ENCODE measurements at places on chromosomes 12 and 14.

- no peak for DNase-seq
Observed at GRCh38 chr14:73873660-73874059, 13.0 kb upstream of the ZNF410 start.

- no peak for DNase-seq
Observed at GRCh38 chr12:114311974-114312373, 94.0 kb downstream of the TBX5 start.

GRCh38 chr12:73308079-73308478, 1035.9 kb downstream of the TRHDE start:
- no peak for DNase-seq

DNA sequence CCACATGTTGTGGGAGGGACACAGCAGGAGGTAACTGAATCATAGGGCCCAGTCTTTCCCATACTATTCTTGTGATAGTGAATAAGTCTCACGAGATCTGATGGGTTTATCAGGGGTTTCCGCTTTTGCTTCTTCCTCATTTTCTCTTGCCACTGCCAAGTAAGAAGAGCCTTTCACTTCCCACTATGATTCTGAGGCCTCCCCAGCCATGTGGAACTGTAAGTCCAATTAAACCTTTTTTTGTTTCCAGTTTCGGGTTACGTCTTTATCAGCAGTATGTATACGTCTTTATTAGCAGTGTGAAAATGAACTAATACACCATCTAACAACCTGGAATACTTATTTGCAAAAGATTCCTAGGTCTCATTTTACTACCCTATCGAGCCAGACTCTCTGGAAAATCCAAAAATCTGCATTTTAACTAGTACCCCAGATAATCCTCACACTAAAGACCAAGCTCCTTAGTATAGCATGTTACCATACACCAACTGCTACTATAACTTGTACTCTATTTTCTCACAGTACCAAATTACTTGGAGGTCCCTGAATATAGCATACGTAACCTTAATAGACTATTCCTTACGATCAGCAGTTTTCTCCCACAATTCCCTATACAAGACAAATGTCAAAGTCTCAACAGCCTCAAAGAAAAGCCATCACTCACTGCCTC, 11.5 kb downstream of the GTF2A1 start:
- DNase-seq: no peak

- DNase-seq: no peak
Observed at GRCh38 chr12:57543581-57543980, 3.4 kb downstream of the DCTN2 start.

- DNase-seq: no peak
Observed at GRCh38 chr14:102220031-102220430, 80.3 kb downstream of the WDR20 start.

DNA sequence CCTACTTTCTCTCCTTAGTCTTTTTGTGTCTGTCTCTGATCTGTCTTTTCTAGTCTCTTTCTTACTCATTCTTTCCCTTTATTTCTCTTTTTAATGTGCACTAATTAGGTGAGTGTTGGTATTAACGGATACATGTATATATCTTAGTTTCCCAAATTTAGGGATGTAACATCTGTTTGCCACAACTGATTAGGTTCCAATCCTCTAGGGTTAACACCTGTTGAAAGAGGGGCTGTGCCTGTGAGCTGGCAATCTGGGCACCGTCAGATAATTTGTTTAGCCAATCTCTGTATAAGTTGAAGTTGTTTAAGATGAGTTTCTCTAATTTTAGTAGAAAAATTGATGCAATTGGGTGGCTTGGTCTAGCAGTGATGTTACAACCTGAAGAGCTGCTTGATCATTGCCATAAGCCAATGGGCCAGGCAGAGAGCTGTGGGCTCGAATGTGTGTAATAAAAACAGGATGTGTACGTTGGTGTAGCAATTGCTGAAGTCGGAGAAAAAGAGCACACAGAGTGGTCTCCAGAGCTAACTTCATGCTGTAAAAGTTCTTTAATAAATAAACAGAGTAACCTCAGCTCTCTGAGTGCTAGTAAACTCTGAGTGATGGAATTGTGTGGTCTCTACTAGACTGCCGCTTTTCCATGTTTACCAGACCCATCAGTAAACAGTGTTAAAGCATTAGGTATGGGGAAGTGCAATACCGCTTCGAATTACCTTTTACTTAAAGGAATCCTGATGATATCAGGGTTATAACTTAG, 18.3 kb upstream of the LYZ start:
- DNase-seq: no peak

GRCh38 chr12:12446786-12447185, 89.9 kb downstream of the BORCS5 start:
- no peak for DNase-seq

DNA sequence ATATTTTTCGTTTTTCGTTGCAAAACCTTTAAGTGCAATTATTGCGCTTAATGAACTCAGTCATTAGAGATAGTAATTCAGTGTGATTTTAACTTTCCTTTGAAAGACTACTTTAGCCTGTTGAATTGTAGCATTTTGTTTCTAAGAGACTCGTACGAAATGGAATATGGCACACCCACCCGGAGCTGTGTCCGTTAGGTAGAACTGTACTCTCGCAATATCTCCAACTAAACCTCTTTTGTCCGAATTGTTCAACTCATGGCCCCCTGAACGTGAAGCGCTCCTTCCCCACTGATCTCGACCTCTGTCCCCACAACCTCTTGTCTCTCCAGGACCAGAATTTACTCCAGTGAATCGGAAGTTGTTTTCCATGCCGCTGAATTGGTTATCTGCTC, 800 bp downstream of the PCNX4 start:
- no peak for DNase-seq

GRCh38 chr14:45811155-45811554, 558.2 kb upstream of the MIS18BP1 start:
- no peak for DNase-seq

DNA sequence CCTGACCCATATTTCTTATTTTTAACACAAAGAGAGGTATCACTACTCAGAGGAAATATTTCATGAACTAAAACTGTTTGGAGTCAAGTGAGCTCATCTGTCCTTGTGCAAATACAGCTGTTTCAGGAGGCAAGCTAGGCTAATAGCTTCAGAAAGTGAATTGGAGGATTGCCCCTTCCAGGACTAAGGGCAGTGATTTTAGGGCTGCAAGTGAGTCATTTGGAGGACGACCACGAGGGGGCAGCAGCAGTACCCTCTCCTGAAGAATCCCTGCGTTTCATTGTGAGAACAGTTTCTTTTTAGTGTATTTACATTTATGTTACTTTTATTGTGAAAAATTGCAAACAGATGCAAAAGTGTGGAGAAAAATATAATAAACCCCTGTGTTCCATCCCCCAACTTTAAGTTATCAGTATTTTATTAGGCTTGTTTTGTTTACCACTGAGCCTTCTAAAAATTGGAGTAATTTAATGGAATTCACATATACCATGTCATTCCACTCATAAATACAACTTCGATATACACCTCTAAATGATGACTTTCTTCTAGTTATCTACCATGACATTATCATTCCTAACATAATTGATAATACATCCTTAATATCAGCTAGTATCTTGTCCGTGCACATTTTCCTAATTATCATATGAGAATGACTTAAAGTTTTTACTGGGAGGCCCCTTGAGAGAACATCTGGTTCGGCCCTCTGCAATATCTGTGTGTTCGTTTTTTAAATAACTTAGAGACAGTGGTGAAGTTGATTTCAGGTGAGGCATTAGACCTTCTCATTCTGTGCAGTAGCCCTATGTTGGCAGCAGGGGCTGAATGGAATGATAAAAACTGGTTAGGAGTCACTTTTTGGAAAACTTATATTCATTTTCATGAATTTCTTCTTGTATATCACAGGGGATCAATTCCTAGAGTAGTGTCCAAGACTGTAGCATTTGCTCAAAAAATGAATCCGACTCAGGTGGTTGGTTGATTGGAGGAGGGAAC, 13.7 kb downstream of the FOXJ2 start:
- DNase-seq: peak; percentile 34

DNA sequence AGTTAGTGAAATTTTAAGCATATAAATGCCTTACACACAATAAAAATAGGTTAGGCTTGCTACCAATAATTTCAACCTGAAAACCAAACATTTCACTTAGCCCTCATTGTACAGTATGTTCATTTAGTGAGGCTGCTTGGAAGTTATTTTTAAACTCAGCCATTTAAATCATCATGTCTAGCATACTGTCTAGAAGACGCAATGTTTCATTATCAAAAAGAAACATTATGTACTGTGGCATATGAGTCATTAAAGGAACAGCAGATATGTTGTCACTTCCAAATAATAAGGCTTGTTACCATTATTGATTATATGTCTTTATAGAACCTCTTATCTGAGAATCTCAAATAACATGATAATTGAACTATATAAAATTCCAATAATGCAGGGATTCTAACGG, 304.7 kb downstream of the RMST start:
- DNase-seq: no peak

DNA sequence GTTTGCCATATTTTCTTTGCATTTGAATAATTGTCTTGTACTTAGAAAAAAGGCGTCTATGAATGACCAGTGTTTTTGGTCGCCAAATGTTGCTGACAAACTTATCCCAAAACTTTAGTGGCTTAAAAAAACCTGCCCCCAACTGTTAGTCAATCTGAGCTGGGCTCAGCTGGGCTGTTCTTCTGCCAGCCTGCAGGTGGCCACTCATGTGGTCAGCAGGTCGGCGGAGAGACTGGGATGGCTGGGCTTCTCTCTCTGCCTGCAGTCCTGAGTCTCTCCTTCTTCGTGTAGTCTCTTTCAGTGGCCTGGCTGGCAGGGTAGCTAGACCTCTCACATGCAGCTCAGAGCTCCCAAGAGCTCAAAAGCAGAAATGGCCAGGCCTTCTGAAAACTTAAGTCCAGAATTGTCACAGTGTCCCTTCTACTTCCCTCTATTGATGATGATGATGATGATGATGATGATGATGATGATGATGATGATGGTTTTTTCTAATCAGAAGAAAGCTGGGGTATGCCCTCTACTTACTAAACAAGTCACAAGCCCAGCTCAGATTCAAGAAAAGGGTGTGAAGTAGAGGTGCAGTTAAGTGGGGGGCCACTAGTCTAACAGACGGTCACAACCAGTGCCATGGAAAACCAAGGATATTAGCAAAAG, 87.9 kb downstream of the PTPN11 start:
- DNase-seq: no peak

- DNase-seq: no peak
Observed at GRCh38 chr12:49804821-49805220, 23.4 kb downstream of the NCKAP5L start.

- no peak for DNase-seq
Observed at GRCh38 chr12:54197431-54197909, 8.7 kb upstream of the SMUG1 start.

- no peak for DNase-seq
Observed at GRCh38 chr14:102264775-102265174, 40.2 kb downstream of the MOK start.

DNA sequence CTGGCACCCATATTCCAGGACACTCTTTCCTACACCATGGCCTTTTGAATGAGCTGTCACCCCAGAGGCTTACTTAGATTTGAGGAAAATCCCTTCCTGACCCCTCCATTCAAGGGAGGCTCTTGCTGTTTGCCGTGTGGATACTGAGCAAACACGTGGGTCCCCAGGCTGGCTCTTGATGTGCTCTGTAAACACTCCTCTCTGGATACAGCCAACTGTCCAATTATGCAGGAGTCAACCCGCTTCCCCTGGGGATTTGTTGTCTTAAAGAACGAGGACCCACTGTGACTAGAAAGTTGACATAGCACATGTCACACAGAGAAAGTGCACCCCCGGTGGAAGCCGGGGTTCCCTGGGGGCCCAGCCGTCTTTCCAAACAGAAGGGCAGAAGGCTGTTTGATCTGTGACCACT, 75.8 kb upstream of the CEP83 start:
- no peak for DNase-seq

DNA sequence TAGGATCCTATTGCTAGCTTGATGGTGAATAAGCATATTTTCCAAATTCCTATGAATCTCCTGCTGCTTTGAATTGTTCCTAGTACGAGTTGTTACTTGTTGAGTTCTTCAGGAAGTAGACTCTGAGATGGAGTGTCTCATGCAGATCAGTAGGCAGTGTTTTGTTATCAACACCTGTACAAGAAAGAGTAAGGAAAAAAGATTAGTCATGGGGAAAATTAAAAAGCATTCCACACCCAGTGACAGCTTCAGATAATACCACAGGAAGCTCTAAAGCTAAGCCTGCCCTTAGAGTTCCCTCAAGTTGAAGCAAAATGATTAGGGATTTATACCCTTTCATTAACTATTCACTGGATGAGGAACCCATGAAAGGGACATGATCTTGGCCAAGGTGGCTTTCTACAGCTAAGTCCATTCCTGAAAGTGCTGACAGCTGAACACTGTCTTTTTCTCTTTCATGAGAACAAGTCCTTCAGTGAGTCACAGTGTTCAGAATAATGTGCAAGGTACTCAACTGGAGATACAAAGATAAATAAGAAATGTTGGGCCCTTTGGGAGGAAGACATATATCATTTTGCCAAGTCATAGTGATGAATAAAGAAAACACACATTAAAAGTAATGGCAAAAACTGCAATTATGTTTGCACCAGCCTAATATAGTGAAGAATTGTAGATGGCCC, 49.1 kb downstream of the CCER1 start:
- no peak for DNase-seq

- no peak for DNase-seq
Observed at GRCh38 chr14:24518851-24519250, 10.8 kb upstream of the CMA1 start.

- no peak for DNase-seq
Observed at GRCh38 chr12:70540996-70541395, 96.2 kb downstream of the PTPRB start.

GRCh38 chr12:84413656-84414055, 498.9 kb downstream of the SLC6A15 start:
- DNase-seq: no peak

- no peak for DNase-seq
Observed at GRCh38 chr12:106380954-106381353, 23.4 kb downstream of the POLR3B start.

- no peak for DNase-seq
Observed at GRCh38 chr12:127582074-127582473, 684.9 kb upstream of the TMEM132C start.

- DNase-seq: no peak
Observed at GRCh38 chr12:69961246-69961645, 136.2 kb downstream of the MYRFL start.

GRCh38 chr14:69660344-69661193, 49.2 kb downstream of the SUSD6 start:
- no peak for DNase-seq

- DNase-seq: no peak
Observed at GRCh38 chr14:92437729-92438285, 75.8 kb upstream of the RIN3 start.

GRCh38 chr12:41293011-41293410, 104.9 kb downstream of the PDZRN4 start:
- no peak for DNase-seq

GRCh38 chr14:91872517-91873470, 5.5 kb upstream of the TC2N start:
- DNase-seq: no peak

- no peak for DNase-seq
Observed at GRCh38 chr12:122868471-122869177, 27.3 kb downstream of the VPS37B start.

All from hippocampal formation (tissue), 2 donors.